ENCODE measurements at places on chromosomes 11 and 22.

DNA sequence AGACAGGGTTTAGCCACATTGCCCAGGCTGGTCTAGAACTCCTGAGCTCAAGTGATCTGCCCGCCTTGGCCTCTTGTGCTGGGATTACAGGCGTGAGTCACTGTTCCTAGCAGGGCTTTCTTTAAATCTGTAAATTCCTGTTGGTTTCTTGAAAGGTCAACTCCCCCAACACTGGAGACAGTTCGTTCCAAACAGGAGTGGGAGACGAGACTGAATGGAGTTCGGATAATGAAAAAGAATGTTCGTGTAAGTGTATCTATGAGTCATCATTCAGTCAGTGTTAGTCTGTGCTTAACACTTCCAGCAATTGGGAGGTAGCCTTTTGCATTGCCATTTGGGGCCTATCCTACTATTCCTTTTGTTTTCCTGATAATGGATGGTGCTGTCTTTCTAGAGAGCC is 10.0 kb upstream of the BACE1-AS start:
- DNase-seq = peak; percentile 77

GRCh38 chr11:83278351-83278750 is 7.8 kb downstream of the CCDC90B start:
- DNase-seq = no peak

DNA sequence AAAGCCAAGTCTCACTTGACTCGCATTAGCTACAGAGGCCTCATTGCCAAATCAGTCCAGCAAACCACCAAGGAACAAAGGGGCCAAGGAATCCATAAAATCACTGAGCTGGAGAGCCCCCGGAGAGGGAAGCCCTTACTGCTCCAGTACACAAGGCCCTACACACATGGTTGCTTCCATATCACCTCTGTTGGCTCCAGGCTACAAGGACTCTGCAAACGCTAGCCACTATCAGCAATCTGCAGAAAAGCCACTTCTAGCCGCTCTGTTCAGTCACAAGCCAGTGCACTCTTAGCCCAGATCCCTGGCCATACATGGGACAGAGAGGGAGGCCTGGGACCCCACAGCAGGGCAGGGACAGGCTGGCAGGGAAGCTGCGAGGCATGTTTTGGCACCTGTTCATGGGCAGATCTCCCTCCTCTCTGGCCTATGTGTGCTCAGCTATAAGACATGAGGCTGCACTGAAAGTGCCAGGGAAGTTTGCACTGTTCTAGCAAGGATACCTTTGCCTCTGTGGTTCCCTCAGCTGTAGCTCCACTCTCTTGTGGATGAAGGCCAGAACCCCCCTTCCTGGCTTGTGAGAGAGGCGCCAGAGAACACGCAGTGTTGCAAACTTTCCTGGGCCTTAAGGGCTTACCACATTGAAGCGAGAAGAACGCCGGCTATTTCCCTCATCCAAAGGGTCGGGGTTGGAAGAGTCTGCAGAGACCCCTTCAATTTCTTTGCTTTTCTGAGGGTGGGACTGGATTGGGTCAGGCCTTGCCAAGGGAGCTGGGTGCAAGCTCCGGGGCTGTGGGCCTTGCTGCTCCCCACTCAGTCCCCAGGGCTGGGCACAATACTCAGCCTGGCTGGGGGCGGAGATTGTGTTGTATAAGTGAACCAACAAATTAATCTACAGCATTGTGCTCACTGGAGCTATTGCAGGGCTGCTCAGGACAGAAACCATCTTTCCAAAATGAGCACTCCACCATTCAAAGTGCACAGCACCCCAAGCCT is 108.7 kb upstream of the PITPNB start:
- no peak for DNase-seq

DNA sequence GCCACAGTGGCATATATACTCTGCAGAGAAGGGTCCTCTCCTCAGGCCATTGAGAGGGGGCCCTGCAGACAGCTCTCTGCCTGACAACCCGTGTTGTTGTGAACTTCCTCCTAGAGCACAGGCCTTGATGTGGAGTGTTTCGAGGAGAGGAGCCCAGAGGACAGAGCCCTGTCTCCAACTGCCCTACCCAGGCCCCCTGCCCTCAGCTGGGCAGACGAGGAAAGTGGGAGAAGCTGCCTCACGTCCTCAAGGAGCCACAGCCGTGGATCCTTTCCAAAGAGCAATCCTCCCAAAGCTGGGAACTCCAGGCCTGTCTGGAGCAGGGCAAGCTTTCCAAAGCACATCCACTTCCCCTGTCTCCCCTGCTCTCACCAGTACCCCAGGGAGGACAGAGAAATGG is 10.7 kb downstream of the LMO1 start:
- DNase-seq = no peak

- no peak for DNase-seq
Observed at GRCh38 chr11:66492161-66492865, 12.1 kb downstream of the DPP3 start.

GRCh38 chr11:95547976-95548375 is 241.6 kb downstream of the FAM76B start:
- DNase-seq = no peak

DNA sequence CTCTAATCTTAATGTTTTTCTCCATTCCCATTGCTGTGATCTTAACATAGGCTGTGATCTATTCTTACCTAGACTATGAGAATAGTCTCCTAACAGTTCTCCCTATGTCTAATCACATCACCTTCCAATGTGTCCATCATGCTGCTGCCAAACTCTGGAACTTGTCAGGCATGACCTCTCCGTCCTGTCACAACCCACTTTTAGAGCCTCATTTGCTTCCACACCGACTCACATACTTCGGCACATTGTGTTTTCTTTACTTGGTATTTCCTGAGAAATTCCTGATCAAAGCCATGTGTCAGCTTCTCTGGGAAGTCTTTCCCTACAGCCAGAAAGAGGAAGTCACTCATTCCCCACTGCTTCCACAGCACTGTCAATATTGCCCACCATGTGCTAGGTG is 40.5 kb upstream of the BIRC3 start:
- DNase-seq = no peak

- DNase-seq = no peak
Observed at GRCh38 chr11:23976841-23977271, 520.0 kb upstream of the LUZP2 start.

DNA sequence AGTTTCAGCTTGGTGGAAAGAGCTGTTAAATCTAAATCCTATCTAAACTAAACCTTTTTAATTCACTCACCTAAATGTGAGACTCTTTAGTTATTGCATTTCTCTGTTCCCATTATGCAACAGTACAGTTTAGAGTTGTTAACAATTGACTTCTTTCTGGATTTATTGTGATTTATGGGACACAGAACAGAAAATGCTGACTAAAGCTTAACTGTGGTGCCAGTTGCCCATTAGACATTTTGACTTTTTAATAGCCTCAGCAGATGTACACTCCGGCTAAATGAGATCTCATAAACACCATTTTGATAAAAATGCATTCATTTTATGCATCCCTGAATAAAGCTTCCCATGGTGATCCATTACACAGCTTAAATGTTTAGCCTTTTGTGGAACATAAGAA is 356.6 kb downstream of the CASP12 start:
- no peak for DNase-seq

GRCh38 chr22:30843245-30843644 is 125.3 kb downstream of the MORC2 start:
- no peak for DNase-seq

DNA sequence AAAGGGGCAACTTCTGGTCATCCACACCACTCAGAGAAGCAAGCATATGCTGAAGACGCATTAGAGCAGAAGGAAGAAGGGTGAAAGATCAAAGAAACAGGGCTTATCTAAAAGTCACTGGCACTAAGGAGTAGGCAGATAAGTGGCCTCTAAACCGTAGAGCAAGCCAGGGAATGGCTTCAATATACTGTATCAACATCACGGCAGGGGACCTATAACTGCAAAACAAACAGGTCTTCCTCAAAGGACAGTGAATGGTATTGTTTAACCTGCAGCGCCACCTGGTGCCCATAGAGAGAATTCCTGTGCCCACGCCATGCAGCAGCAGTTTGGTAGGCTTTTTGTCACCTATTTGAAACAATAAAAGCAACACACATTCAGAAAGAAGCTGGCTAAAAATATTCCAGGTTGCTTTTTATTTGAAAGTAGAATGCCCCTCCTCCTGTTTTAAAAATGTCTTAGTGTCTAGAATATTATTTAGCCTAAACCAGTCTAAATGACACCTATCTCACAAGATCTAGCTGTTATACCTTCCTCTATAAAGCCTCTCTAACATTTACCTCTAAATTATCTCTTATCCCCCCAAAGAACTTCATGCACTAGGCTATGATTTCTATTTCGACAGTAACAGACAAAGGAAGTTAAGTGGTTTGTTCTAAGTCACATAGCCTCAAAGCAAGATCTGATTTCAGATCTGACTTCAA is 21.8 kb downstream of the SNX19 start:
- DNase-seq = peak; percentile 71

DNA sequence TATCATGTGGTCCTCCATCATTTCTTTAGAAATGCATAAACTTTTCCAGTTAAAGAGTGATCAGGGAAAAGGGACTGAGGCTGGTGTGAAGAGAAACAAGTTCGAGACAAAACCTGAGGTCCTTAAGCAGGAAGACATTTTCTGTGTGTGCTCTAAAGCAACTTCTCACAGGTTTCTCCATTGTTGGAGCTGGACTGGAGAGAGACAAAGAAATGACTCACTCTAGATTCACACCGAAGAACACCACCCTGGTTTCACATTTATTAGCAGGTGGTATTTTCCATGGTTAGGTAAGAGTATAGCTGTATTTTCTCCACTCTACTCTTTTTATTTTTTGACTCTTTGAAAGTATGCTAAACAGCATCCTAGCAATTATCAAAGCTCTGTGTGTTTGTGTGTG is 736.4 kb downstream of the KCNA4 start:
- DNase-seq = peak; percentile 86

DNA sequence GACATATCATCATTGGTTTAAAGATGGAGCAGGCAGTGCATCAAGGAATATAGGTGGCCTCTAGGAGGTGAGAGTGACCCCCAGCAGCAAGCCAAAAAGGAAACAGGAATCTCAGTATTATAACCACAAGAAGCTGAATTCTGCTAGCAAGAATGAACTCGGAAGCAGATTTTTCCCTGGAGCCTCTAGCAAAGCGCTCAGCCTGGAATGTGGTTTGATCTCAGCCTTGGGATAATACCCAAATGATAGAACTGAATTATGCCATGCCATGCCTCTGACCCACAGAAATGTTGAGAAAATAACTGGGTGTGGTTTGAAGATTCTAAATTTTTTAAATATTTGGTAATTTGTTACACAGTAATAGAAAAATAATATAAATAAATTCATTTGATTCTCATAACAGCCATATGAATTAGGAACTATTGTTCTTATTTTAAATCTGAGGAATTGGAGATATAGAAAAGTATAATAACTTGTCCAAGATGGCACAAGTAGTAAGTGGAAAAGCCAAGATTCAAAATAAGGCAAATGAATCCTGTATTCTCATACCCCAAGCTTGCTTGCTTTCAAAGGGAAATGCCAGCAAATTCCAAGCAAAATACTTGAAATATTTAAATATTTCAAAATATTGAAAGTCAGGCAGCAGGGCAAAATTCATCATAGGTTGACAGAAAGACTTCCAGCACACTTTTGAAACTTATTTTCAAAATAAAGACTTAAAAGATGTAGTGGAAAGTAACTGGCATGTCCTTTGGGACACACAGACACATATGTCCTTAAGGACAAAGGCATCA is 567.4 kb downstream of the KCNA4 start:
- DNase-seq = no peak

- no peak for DNase-seq
Observed at GRCh38 chr11:111301842-111302118, 3.4 kb downstream of the POU2AF3 start.

DNA sequence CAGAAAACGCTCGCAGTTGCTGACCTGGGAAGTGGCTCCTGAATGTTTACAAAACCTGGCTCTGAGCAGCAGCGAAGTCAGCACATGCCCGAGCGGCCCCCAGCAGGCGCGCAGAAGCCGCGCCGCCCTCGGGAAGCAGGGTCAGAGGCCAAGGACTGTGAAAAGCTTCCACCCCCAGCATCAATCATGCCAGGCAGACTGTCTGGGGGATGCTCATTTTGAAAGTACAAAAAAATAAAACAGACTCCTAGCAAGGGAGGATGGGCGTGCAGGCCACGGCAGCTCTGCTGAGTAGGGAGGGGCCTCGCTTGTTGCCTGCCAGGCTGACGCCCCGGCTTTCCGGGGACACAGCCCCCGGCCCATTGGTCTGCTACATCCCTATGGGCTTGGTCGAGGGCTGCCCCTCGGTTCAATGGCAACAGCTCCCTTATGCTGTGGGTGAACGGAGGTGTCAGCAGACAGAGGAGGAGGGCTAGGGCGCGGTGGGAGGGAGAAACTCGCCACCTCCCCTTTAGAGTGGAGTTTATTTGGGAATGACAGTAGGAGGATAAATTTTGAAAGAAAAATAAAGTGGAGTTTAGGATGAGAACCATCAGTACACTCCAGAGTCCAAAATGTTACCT is 37.7 kb upstream of the GNB1L start:
- DNase-seq = no peak

DNA sequence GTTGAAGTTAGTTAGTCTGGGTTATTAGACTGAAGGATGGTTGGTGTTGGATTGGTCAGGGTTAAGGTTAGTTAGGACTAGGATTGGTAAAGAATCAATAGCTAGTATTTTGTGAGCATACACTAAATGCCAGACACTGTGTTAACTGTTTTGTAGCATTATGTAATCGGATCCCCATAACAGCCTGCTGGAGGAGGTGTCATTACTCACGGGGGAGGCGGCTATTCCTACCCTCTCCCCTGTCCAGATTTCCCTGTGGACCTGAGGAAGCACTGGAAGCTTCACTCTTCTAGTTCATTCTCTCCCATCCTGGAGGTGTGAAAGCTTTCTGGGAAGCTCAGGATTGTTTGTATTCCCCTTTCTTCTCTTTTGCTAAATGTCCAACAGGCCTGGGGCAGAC is 40.5 kb upstream of the KCNJ11 start:
- no peak for DNase-seq

- peak; percentile 66 for DNase-seq
Observed at GRCh38 chr11:62508336-62509058, 38.1 kb downstream of the AHNAK start.

DNA sequence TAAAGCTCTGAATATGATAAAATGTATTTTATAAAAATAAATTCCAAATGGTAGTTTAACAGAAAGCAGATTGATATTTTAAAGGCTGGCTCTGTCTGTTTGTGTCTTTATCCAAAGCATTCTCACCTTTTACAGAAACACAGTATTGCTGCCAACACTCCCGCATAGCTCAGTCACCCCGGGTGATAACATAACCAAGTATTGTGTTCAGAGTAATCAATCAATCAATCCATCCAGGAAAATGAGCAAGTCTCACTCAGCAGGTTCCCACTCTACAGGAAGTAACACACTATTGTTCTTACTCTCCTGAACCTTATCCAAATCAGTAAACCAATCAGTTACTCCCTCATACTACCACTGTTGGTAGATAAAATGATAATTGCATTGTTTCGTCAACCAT is 203.4 kb downstream of the LRRC4C start:
- no peak for DNase-seq
